Thyroid gland (tissue), 4 donors: ENCODE measurements at places on chromosomes 6 and 20.

DNA sequence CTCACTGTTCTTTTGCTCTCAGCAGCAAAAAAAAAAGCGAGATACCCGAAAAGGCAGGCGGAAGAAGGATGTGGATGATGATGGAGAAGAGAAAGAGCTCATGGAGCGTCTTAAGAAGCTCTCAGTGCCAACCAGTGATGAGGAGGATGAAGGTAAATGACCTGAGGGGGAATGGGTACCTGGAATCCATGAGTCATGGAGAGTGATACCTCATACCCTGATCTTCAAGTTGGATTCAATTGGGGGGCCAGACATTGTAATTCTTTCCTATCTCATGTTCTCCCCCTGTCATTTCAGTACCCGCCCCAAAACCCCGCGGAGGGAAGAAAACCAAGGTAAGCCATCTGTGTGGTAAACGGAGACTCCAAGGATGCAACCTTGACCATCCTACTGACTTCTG lies 6.8 kb downstream of the ABCF1 start:
- DNase-seq: no peak

GRCh38 chr6:26230351-26230750 lies 134.6 kb upstream of the BTN3A2 start:
- no peak for DNase-seq

DNA sequence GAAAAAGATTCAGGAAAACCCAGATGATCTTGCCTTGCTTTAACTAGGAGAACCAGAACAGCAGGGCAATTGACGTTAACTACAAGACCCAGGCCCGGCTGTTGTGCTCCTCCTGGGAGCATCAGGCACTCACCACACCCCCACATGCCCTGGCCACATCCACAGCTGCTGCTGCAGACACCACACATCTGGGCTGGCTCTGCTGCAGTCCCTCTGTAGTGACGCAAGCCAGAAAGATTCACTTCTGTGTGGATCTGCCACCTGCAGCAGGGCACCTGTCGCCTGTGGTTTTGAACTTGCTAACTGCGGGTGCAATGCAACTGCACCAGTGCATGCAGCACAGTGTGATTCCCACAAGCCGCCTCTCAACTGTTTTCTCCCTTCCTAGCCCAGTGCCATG lies 228.8 kb downstream of the SYNDIG1 start:
- no peak for DNase-seq

DNA sequence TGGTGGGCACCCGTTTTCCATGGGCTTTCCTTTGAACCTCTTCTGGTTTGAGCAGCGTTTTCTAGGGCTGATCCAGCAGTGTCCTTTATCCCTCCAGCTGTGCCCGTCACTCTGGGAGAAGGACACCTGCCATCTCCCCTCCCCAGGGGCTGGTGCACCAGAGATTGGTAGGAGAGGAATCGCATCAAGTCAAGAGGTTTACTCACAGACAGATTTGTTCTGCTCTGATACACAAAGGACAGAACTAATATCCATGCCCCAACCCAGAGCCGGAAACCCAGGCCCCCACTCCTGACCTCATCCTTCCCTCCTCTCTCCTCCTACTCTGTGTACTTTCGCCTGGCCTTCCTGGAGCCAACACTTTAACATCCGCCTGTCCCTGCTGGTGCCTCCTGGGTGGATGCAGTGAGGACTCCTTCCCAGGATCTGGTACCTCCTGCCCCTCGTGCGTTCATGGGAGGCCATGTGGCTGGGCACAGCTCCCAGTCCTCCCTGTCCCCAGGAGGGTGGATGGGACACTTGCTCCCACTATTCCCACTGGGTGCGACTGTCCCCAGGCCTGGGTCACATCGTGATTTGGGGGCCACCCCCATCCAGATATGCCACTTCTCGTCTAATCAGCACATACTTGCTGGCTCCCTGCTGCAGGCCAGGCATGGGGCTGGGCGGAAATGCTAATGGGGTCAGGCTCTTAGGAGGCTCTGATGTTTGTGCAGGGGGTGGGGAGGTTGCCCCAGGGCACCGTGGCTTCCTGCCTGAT lies 286.3 kb downstream of the CDH4 start:
- no peak for DNase-seq

DNA sequence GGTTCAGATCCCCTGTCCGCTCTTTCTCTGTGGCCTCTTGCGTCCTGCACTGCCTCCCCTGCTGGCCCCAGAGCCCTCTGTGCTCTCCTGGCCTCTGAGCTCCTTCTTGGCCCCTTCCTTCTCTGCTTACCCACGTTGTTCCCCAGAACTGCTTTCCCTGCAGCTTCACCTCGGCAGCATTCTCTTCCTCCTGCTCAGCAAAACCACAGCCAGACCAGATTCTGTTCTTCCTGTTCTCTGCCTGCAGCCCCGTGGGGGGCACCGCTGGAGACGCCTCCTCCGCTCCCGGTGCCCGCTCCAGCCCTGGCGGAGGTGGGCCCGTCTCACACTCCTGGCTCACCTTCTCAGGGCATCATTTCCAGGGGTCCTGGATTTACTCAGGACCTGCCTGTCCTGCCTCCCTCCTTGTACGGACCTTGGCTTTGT lies 59.7 kb downstream of the TCP11 start:
- no peak for DNase-seq

GRCh38 chr20:59565768-59566461 lies 38.4 kb upstream of the PHACTR3 start:
- no peak for DNase-seq

DNA sequence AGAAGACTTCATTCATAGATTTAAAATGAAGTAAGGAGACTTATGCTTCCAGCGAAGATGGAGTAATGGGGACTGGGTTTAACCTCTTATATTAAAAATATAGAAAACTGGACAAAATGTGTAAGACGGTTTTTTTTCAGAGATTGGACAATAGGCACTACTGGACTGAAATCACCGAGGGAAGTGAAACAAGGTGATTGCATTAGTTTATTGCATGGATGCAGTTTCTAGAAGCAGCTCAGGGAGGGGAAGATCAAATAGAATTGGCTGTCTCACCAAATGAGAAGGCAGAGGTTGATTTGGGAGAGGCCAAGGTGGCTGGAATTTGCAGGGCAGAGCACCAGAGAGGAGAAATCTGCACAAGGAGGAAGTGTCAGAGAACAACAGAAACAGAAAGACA lies 162.6 kb downstream of the DNAH8 start:
- DNase-seq: no peak

DNA sequence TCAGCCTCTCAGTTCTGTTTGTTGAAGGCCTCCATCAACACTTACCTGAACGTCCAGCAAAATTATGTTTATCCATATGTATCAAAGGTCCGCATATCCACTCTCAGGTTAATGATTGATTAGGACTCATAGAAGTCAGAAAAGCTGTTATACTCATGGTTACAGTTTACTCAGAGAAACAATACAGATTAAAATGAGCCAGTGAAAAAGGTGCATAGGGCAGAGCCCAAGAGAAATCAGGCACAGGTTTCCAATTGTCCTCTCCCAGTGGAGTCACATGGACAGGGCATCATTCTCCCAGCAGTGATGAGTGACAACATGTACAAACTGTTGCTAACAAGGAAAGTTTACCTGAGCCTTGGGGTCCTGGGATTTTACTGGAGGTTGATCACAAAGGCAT lies 36.2 kb downstream of the THEMIS start:
- no peak for DNase-seq

DNA sequence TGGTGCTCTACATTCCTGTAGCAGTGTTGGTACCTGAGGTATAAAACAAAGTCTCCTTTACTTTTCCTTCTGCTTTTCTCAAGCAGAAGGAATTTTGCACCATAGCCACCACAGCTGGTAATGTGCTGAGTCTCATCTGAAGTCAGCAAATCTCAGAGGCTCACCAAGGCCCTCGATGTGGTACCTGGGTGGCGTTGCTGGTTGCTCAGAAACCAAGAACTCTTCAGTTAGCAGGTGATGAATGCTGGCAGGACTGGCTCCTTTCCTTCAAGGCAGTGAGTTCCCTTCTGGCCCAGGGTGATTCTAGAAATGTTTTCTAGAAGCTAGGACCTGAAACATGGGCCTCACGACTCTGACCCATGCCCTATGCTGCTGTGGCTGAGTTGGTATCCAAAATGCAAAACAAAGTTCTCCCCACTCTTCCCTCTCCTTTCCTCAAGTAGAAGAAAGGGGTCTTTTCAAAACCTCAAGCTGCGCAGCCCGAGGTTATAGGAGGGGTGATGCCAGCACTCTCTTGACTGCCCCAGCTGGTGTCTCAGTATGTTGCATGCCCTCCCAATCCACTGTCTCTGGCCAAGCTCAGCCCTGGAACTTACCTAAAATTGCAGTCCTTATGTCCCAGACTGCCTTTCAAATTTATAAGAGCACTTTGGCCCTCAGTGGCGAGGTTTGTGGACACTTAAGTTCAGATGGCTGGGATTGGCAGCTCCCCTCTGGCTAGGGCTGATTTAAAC lies 592.3 kb downstream of the FRK start:
- DNase-seq: no peak

GRCh38 chr20:24703284-24703610 lies 233.8 kb downstream of the SYNDIG1 start:
- no peak for DNase-seq

DNA sequence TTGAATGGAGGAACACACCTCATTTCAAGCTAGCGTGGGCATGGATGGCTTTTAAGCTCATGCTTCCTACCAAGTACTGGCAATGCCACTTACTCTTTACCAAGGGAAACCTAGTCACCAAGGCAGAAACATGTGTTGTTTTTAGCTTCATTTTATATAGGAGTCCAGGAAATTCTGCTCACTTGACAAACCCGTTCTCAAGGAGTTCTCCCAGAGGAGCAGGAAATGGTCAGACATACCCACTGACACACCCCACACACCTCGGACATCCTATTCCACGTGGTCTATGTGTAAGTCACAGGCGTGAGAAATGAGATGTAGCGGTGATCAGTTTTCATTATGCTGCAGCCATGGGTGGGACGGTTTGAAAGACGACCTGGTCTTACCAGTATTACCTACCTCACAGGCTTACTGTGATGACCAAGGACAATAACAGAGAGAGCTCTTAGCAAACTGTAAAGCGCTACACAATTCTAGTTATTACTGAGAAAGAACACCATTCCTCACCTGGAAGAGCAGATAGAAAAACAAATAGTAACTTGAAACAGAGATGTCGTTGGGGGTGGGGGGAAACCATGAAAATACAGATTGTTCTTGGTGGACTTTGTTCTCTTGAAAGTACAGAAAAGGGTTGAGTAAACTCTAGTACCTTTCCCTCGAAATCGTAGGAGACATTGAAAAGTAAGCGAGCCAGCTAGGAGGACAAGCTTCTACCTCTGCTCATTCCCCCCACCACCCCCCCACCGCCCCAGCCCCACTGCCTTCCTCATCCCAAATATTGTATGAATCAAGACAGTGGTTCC lies 1.7 kb downstream of the CNKSR3 start:
- DNase-seq: peak; percentile 6

GRCh38 chr6:3800850-3801591 lies 48.2 kb upstream of the FAM50B start:
- peak; percentile 65 for DNase-seq

- DNase-seq: no peak
Observed at GRCh38 chr6:53984163-53984562, 127.1 kb upstream of the MLIP start.

GRCh38 chr20:52539891-52540290 lies 348.3 kb upstream of the ZFP64 start:
- no peak for DNase-seq

DNA sequence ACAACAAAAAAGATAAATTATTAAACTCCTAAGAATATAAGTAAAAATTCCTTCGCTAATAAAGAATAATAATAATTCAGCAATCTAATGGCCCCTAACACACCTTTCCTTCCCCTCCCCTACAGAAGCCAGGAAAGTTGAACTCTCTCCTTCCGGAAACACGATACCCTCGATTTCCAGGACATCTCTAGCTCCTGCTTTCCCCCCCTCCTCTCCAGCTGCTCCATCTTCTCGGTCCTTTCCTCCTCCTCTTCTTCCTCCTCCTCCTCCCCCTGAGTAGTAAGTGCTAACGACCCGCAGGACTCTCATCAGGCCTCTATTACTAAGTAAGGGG lies 603 bp downstream of the TASP1 start:
- DNase-seq: no peak

DNA sequence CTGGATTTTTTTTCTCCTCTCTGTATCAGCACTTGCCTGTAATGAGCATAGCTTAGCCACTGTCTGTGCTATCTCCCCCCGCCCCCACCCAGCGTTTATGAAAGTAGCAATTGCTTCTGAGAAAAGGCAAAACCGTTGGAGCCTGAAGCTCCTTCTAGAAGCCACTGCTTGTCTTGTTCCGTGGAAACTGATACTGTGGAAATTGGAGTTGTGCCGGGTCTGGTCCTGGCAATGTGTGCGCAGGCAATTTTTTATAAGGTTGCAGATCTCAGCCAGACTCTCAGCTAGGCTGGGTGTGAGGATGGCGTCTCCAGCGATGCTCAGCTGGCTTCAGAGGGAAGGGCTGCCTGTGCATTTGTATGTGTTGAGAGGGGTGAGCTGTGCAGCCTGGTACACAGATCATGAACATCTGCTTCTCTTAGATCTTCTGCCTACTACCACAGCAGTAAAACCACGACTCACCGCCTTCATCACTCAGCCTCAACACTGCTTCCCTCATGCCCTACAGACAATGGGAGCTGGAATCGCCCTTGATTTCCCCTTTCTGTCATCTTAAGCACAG lies 72.4 kb upstream of the GTSF1L start:
- no peak for DNase-seq

DNA sequence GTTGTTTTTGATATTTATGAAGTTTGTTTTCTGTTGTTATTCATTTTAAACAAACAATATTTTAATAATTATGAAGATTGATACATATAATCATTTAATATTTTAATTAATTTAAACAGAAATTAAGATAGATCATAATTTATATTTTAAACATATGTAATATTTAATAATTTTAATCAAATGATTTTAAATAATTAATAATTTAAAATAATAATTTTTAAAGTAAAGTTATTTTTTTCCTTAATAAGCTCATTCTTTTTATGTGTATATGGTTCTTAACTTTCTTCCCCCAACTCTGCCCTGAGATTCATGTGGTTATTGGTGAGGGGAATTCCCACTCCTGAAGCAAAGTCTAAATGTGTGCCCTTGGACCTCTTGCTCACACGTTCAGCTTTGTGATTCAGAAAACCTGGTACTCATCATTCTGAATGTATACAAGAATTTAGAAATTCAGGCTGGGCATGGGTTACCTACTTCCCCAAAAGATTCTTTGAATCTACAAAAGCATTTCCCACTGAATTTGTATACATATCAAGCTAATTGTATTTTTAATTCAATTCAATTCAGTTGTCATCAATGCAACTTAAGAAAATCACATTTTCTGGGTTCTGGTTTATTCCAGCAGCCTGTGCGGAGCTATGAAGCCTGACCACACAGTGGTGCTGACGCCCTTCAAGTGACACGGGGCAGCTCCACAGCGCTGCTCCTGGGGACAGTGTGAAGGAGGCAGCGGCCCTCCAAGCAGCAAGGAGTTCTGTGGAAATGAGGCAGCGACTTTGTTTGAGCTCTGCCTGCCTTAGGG lies 168.9 kb upstream of the UST start:
- DNase-seq: peak; percentile 85

DNA sequence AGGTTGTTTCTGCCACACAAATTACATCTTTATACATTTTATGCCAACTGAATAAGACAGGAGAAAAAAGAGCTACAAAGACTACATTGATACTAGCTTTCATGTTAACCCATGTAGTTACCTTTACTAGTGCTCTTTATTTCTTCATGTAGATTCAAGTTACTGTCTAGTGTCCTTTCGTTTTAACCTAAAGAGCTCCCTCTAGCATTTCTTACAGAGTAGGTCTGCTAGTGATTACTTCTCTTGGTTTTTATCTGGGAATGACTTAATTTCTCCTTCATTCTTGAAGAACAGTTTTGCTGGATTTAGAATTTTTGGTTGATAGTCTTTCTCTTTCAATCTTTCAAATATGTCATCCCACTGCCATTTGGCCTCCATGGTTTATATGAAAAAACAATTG lies 21.2 kb upstream of the NOP56 start:
- no peak for DNase-seq
